ENCODE measurements at places on chromosomes 1 and 21.

GRCh38 chr1:32332290-32333079, 3.5 kb downstream of the MARCKSL1 start:
- DNase-seq = no peak

DNA sequence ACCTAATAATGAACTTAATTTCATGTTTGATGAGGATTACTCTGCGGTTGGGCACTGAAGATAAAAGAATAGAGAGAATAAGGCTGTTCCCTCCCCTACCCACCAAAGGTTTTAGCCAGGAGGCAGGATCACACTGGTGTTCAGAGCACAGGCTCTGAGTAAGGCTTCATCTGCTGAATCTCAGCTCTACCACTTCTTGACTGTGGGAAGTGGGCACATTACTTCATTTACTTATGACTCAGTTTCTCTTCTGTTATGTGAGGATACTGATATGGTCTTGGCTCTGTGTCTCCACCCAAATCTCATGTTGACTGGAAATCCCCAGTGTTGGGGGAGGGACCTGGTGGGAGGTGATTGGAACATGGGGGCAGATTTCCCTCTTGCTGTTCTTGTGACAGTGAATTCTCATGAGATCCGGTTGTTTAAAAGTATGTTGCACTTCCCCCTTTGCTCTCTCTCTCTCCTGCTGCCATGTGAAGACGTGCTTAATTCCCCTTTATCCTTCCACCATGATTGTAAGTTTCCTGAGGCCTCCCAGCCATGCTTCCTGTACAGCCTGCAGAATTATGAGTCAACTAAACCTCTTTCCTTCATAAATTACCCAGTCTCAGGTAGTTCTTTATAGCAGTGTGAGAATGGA, 79.7 kb downstream of the SMYD2 start:
- no peak for DNase-seq

GRCh38 chr1:114979278-114979891, 50.2 kb upstream of the TSHB start:
- DNase-seq = peak; percentile 56

- no peak for DNase-seq
Observed at GRCh38 chr1:32316903-32317277, 19.1 kb downstream of the MARCKSL1 start.

DNA sequence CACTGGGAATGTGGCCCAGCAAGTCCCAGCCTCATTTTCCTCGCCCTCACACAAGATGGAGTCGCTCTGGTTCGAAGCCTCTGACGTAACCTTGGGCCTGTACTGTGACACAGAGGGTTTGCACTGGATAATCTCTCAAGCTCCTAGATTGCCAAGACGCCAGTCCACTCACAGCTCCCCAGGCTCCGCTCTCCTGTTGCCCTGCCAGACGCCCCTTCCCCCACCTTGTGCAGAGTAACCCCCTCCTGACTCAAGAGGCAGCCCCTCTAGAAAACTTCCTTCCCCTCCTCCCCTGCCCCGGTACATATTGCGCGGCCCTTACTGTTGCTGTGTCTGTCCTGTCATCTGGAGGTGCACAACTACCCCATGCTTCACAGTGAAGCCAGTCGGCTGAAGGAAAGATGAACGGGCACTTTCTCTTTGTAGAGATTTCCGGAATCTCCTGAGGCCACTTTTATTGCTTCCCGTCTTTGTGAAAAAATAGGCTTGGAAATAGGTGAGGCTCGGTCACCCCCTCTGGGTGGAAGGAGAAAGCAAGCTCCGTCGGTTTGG, 981 bp upstream of the KIAA1614 start:
- DNase-seq = no peak
